ENCODE measurements at places on chromosomes 16 and 17. TPM values are rescaled to one million over a fixed set of nuclear protein-coding genes. Genes with fewer than 3 reads are reported as not detected.

DNA sequence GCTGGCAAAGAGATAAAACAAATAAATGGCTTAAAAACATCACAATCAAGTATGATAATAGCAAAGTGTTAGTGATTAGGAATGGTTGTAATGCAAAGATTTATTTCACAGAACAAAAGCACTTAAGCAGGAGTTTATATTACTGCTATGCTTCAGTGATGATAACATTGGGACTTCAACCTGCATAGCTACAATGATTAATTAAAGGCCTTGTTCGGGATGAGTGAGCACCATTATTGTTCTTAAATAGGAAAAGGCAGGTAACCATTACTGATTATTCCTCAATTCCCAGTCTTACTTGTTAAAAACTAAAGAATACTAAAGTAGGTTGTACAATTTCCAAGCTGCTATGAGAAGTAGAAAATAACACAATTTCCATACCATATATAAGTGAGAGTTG lies 1247.5 kb upstream of the CDH8 start:
- no peak for DNase-seq

ELMO3 gene
- total RNA-seq = 1.7 TPM

DHODH gene
- total RNA-seq = 7.4 TPM

DNA sequence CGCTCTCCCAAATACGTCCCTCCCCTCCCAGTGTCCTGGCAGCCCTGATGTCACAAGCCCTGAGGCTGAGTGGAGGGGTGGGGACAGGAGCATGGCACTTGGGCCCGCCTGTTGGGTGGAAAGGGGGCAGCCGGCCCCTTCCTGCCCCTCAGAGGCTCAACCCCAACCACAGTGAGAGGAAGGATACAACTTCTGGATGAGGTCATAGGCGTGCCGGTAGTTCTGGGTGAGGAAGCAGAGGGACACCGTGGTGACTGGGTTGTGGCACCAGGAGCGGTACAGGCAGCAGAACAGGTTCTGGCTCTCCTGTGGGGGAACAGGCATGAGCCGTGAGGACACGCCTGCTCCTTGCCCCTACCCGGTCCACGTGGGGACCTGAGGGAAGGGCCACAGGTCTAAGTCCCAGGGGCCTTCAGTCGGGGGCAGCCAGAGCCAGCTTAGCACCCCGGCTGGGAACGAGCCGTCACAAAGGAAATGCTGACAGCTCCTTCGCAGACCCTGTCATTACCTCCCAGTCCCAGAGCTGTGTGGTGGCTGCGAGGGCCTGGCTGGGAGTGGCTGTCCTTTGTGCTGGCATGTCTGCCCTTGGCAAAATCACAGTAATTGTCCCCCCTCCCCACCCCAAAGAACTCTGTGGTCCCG lies 11.2 kb upstream of the MTSS2 start:
- no peak for DNase-seq

- DNase-seq = no peak
These were observed 191.8 kb upstream of the CHMP6 start for GRCh38 chr17:80799538-80800480.

GRCh38 chr16:5214466-5214865 lies 116.9 kb upstream of the EEF2KMT start:
- DNase-seq = no peak

DNA sequence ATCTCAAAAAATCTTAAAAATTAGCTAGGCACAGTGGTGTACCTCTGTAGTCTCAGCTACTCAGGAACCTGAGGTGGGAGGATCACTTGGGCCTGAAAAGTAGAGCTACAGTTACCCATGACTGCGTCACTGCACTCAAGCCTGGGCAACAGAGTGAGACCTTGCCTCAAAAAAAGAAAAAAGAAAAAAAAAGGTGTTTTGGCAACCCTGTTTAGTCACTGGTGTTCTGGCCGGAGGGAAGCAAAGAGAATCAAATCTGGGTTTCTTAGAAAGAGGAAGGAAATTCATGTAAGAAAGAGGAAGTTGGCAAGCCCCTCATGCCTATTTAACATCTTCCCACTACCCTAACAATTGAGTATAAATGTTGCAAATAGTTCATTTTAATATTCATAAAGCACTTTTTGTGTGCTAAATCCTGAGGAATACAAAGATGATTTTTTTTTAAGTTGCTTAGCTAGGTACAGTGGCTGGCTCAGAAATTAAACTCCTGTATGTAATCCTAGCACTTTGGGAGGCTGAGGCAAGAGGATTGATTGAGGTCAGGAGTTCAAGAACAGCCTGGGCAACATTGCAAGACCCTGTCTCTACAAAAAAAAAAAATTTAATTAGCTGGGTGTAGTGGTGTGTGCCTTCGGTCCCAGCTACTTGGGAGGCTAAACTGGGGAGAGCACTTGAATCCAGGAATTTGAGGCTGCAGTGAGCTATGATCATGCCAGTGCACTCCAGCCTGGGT lies 6.5 kb upstream of the USP32 start:
- DNase-seq = no peak

BAHCC1 gene
- 55.7 TPM for total RNA-seq

ZDHHC1 gene
- total RNA-seq = 15.4 TPM

DNA sequence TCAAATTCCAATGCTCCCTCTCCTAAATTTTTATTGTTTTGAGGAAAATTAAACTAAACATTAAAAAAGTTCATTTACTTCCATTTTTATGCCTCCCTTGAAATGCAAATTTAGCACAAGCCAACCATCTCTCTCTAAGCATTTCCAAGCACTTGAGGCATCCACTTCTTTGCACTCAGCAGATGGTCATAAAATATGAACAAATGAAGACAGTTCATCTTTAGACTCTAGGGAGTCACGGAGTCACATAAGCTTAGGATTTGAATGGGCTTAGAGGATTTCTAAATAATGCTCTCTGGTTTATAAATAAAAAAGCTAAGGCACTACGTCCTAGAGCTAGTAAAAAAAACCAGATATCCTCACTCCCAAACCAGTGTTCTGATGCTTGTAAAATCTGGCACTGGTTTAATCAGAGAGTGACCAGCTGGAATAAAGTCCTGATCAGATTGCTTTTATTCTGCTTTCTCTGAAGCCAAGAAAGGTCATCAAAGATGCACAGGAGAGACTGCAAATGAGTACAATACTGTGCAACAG lies 204.2 kb downstream of the CA10 start:
- DNase-seq = no peak

DNA sequence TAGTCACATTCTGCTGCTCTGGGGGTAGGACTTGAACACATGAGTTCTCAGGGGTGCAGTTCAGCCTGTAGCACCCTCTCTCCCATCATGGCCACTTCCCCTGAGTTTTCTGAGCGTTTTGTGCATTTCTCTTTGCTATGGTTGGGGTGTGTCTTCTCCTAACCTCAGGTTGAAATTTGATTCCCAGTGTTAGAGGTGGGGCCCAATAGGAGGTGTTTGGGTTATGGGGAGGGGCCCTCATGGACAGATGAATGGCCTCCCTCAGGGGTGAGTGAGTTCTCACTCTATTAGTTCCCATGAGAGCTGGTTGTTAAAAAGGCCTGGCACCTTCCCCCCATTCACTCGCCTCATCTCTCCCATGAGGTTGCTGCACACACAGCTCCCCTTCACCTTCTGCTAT lies 101.1 kb downstream of the FOXL1 start:
- DNase-seq = no peak

Data from osteocyte (in vitro differentiated cells).